ENCODE measurements at places on chromosomes 7 and 10.

- DNase-seq, result no peak
These were observed 287.5 kb upstream of the PODXL start for GRCh38 chr7:131843898-131844331.

DNA sequence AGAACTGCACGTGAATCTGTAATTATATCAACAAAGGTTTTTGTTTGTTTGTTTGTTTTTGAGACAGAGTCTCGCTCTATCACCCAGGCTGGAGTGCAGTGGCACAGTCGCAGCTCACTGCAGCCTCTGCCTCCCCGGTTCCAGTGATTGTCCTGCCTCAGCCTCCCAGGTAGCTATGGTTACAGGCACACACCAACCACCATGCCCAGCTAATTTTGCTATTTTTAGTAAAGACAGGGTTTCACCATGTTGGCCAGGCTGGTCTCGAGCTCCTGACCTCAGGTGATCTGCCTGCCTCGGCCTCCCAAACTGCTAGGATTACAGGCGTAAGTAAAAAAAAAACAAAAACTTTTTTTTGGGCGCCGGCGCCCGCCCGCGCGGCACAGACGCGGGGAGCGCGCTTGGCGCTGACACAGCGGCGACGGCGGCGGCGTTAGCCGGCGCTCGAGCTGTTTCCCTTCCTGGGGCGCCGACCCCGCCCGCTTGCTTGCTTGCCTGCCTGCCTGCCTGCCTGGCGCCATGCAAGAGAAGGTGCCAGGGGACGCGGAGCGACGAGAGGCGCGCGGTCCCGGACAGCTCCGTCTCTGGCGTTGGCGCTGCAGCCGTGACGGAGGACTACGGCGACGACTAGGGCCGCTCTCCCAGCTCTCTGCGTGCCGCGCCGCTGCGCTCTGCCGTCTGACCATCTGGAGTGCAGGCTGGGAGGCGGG, 171.4 kb upstream of the NUPR2 start:
- DNase-seq, result peak; percentile 6

- DNase-seq, result no peak
These were observed 201.0 kb downstream of the ADARB2 start for GRCh38 chr10:1536341-1536740.

- DNase-seq, result peak; percentile 8
These were observed 92.4 kb upstream of the SGCE start for GRCh38 chr7:94748376-94748775.

GRCh38 chr7:28358423-28358868, 53.9 kb upstream of the CREB5 start:
- peak; percentile 74 for DNase-seq

DNA sequence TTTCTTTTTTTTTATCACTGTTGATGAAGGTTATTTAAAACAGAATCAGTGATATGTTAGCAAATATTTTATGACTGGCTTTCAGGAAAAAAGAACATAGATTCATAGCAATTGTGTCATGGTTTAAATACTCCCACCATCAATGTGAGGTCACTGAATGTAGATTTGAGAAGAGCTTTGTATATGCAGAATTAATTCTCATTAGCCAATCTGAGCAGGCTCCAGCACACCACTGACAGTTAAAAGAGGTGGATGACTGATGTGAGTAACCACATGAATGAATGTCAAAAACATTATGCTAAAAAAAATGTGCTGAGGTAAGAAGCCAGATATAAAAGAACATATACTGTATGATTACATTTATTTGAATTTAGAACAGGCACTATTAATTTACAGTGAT, 174.8 kb upstream of the KAT6B start:
- DNase-seq, result no peak

DNA sequence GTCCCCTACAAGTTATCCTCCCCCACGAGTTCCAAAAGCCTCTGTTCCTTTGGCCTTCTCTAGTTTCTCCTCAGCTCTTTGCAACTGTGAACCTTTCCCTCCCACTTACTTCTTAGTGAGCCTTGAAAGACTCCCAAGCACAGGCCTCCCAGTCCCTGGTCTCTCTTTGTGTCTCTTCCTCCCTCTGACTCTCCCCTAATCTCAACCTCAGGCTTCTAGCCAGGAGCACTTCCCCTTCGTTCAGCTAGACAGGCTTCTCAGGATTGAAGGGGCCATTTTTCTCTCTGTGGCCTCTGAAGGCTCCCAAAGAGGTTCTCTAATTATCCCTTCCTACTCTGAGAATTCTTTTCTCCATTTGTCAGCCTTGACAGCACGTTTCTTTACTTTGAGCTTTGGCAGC, 50.2 kb upstream of the PHYHIPL start:
- no peak for DNase-seq

- no peak for DNase-seq
These were observed 19.0 kb upstream of the DMBT1 start for GRCh38 chr10:122541541-122542002.

DNA sequence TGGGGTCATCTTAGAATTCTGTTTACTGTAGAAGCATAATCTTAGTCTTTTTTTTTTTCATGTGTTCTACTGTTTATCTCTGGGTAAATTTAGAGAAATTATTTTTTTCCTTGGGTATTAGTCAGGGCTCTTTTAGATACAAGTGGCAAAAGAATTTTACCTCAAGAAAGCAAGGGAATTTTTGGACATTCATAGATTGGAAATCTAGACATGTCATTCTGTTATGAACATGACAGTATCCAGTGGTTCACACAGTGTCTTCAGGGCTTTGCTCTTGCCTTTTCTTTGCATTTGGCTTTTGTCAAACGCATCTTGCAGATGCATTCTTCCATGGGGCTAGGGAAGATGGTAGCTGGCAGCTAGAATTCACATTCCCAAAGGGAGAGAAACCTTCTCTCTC, 13.7 kb upstream of the TAS2R41 start:
- no peak for DNase-seq

DNA sequence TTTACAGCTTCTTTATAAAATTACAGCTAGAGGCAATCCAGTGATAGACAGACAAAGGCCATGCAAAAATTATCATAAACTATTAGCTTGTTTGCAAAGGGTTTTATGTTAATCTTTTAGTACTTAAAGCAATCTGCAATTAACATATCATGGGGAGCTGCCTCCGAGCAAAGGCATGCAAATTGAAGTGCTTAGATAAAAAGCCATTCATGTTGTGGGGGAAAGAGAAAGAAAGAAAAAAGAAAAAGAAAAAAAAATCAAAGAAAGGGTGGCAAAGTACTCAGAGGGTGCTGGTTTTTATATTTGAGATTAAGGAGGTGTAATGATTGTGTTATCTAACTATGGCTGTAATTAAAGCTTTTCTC, 799.5 kb downstream of the LRMDA start:
- no peak for DNase-seq

DNA sequence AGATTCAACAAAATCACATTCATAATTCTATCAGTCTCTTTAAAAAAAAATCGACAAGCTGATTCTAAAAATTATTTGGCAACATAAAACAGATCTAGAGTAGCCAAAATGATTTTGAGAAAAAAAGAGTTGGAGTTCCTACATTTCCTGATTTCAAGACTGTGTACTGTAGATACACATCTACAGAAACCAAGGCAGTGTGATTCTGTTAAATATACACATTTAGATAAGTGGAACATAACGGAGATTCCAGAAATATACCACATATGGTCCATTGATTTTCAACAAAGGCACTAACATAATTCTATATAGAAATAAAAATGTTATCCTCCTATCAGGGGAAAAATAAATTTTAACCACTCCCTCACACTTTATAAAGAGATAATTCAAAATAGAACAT, 467.0 kb downstream of the ADRA2A start:
- no peak for DNase-seq

GRCh38 chr10:113775686-113776294, 24.3 kb downstream of the PLEKHS1 start:
- no peak for DNase-seq

GRCh38 chr7:81075150-81075549, 156.3 kb upstream of the SEMA3C start:
- DNase-seq, result peak; percentile 99

GRCh38 chr7:158738841-158739240, 34.2 kb upstream of the NCAPG2 start:
- DNase-seq, result no peak

DNA sequence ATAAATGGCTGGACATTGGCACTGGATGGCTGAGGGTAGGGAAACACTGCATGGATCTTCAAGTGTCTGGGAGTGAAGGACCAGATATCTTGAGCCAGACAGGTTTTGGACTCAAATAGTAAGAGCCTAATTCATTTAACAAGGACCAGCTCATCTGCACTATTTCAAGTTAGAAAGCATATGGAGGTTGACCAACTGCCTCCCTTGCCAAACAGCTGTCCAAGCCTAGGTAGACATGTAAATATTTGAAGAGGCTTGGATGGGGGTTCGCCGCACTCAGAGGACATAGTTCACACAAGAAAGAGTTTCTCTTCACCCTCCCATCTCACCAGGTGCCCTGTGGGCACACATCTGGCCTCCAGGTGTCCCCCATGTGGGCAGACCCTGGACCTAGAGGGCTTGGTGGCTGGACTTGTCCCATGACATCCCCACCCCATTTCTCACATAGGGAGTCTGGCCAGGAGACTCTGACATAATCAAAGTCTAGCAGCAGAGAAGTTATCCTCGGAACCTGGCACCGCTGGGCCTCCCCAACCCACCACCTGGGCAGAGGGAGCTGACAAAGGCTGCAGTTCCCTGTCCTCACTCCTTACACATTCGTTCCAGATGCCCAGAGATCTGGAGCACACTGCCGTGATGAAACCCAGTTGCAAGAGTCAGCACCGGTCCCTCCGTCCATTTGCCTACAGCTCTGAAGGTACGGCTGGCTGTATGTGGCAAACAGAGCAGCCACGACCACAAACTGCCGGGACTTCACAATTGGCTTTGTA, 116.9 kb upstream of the GDF10 start:
- DNase-seq, result no peak

GRCh38 chr7:140485500-140486265, 6.4 kb upstream of the MKRN1 start:
- DNase-seq, result peak; percentile 47

DNA sequence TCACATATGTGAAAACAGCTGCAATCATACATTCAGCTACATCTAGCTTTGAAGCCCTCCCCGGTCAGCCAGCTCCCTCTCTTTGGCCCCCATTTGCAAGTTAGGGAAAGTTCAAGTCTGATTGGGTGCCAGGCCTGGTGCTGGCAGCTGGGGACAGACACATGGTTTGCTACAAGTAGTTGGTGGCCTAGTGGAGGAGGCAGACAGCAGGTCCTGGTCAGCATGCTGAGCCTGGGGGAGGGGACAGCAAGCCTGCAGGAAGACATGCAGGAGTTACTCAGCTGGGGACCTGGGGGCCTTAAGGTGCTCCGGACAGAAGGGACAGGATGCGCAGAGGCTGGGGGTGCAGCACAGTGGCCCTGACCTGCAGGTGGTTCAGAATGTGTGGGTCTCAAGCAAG, 956.9 kb upstream of the ZNF722 start:
- DNase-seq, result no peak

DNA sequence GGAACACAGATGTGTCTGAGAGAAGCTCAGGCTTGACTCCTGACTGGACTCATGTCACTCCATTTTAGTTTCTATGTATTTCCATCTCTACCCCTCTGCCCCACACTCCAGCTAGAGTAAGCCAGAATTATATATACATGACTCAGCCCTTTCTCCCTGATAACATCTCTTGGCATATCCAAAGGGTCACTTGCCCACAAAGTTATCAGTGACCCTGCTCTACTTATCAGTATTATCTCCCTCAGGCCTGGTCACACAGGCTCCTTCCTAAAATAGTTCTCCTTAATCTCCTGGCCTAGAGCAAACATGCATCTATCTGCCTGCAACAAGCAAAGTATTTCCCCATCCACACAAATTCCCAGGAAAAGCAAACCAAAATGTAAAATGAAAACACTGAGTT, 598.3 kb downstream of the SUGCT start:
- no peak for DNase-seq

GRCh38 chr10:97463363-97464132, 17.6 kb downstream of the ZDHHC16 start:
- DNase-seq, result peak; percentile 70

- DNase-seq, result peak; percentile 7
These were observed 36.9 kb downstream of the AKR1B1 start for GRCh38 chr7:134422008-134422407.

DNA sequence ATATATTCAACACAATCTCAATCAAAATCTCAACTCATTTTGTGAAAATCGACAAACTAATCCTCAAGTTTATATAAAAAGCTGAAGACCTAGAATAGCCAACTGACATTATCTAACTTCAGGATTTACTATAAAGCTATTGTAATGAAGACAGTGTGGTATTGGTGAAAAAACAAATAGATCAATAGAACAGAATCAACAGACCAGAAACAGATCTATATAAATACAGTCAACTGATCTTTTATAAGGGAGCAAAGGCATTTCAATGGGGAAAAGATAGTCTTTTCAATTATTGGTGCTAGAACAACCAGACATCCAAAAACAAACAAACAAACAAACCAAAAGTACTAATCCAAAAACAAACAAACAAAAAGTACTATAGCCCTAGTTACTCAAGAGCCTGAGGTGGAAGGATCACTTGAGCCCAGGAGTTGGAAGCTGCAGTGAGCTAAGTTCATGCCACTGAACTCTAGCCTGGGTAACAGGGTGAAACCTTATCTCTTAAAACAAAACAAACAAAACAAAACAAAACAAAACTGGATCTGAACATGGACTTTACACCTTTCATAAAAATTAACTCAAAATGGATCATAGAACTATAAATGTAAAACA, 26.6 kb upstream of the AKR1D1 start:
- DNase-seq, result no peak

GRCh38 chr7:128742206-128742605, 3.0 kb downstream of the CALU start:
- DNase-seq, result no peak

GRCh38 chr10:84766923-84767322, 438.5 kb downstream of the CCSER2 start:
- DNase-seq, result no peak

- DNase-seq, result no peak
These were observed 38.1 kb downstream of the RTKN2 start for GRCh38 chr10:62230344-62231121.

- no peak for DNase-seq
These were observed 120.6 kb downstream of the CPED1 start for GRCh38 chr7:121109145-121109544.

- no peak for DNase-seq
These were observed 625.1 kb upstream of the MKI67 start for GRCh38 chr10:128751284-128751683.

GRCh38 chr10:77264107-77264506, 373.5 kb downstream of the KCNMA1 start:
- no peak for DNase-seq

DNA sequence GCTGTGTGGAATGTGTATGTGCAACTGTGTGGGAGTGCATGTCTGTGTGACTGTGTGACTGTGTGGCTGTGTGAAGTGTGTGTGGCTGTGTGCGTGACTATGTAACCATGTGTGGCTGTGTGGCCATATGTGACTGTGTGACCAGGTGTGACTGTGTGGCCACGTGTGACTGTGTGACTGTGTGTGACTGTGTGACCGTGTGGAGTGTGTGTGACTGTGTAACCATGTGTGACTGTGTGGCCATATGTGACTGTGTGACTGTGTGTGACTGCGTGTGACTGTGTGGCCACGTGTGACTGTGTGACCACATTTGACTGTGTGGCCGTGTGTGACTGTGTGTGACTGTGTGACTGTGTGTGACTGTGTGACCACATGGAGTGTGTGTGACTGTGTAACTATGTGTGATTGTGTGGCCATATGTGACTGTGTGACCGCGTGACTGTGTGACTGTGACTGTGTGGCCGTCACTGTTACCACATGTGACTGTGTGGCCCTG, 502.9 kb downstream of the DNAJB6 start:
- no peak for DNase-seq

Data from foreskin keratinocyte (primary cell).